ENCODE measurements at places on chromosomes 3 and 15.
A peak's percentile ranks its signal among the peaks of the same experiment; 100 is the strongest.

DNA sequence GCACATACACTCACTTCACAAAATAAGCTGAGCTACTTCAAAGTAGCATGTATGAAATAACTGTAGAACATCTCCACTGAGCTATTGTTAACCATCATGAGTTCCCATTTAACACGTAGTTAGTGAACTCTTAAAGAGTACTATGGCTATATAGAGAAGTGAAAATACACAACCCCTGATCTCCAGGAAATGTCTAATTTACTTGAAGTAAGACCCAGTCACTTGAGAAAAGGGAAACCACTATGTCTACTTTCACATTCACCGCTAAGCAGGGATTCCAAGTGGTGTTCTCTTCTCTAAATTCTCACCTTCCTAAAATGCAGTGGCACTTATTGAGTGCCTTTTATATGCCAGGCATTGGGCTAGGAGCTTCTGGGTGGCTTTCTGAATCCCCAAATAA, 35.0 kb upstream of the COLQ start:
- DNase-seq: no peak

DNA sequence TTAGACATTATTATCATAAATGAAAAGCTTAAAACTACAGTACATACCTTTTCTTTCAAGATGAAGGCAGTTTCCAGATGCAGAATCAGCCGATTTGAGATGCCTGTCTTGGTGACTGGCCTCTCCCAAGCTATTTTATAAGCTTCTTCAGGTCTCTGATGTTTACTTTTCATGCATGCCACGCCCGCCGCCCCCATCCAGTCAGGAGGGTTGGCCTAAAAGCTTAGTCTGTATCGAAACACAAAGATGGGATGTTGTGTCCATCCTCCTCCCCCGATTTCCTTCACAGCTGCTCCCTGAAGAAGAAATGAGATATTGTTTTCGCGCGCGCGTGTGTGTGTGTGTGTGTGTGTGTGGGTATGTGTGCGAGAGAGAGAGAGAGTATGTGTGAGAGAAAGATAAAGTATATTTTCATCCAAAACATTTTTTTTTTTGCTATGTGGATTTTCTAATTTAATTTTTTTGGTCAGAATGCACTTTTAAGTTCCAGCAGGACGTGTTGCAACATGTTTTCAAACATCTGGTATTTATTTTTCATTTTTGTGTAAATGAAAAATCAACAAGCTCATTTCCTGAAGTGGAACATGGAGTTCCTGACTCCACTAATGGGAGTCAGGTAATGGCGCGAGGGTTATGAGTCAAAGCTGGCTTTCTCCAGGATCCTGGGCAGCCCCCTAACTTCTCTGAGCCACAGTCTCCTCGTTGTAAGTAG, at the start of gene APOD:
Gene APOD, minus strand, starts transcription at position 110 of the 712 bp plus-strand sequence. CDS start 4,479 bp downstream, outside the sequence.
- peak; percentile 38 for DNase-seq

DNA sequence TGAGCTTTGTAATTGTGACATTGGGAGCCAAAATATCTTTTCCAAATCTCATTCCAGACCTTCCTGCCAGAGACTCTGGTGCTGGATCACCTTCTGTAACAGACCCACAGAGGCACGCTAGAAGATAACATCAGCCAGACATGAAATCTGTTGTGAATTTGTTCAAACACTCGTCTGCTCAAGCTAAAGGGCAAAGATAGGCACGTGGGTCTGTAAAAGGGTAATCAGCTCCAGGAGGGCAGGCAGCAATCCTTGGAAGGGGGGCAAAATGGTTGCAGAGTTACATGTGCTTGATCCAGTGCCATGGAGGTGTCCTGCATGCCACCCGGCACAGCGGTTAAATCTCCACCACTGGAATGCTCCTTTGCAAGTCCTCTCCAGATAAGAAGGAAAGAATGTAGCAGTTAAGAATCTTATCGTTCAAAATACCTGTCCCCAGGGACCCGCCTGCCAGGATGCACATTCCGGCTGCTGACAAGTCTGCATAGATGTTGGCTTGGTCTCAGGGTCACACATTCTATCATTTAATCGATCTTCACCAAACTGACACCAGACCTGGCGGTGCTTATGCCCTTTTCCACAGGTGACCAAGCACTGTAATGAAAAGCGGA, 74.8 kb downstream of the ADAMTS9 start:
- peak; percentile 0 for DNase-seq

GRCh38 chr15:29612701-29613100, 209.6 kb downstream of the TJP1 start:
- peak; percentile 82 for DNase-seq

DNA sequence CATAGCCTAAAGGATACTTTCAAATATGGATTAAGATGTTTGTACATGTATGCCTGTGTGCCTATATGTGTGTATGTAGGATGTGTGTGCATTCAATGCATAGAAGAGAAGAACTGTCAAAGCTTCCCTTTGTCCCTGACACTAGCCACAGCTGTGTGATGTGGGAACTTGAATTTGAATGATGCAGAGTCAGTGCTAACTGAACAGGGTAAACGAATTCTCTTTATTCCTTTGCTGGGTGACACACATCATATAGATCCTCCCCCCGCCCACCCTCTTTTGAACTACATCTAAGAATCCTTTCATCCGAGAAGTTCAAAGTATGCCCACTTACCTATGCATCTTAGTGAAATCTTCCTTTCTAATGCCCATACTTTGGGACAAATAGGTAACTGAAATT, 228.3 kb downstream of the GAP43 start:
- DNase-seq: no peak

GRCh38 chr15:94259121-94259751, 27.9 kb downstream of the MCTP2 start:
- DNase-seq: peak; percentile 1

DNA sequence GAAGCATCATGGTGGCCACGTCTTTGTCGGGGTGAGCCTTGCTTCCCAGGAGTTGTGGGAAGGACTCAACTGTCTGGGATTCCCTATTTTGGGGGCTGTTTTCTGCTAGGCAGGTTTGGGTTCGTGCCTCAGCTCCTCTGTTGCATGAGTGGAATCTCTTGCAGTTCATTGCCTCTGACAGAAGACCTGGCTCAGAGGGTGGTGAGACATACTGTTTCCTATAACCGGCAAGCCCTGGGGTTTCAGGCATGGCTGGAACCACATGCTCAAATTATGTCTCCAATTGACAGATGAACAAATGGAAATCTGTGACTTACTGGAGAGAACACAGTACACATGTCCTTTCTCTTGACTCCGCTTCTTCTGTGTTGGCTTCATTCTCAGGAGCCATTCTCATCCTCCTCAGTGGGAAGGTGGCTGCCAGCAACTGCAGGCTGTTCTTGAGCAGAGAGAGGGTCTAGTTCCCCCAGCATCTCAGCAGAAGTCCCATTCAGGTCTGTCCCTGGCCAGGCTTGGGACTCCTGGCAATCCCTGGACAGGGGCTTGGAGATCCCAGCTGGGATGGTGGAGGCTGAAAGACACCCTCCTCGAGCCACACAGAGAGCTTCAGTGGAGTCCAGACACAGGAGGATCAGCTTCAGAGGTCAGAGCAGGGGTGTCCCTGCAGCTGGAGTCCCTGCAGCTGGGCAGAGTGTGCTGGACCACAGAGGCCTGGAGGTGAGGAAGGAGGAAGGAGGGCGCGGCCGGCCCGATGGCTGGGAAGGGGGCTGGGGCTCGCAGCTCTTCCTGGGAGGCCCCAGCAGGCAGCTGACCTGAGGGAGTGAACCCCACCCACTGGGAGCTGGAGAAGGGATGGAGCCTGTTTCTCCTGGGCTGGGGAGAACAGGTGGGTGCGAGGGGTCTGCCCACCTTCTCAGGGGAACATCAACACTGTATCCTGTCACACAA, 97.6 kb downstream of the LSM3 start:
- DNase-seq: no peak

GRCh38 chr3:144771381-144771870, 799.8 kb downstream of the DIPK2A start:
- peak; percentile 74 for DNase-seq

DNA sequence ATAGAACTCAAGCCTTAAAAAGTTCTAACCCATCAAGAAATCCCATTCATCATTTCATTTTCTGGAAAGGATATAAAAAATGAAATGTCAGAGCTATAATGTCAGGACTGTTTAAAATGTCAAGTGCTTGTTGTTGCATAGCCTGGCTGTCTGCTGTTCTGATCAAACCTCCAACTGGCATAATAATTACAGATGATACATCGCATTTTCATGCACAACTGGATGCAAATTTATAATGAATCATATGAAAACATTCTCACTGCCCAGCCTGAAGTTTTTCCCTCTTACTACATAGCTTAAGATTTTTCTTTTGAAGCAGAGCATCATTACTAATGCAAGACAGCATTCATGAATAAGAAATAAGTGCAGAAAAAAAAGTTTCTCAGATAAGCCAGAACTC, 46.5 kb downstream of the GUCA1C start:
- no peak for DNase-seq

GRCh38 chr3:52694528-52695189, 8.8 kb downstream of the GNL3 start:
- no peak for DNase-seq

GRCh38 chr15:33636958-33637357, 326.2 kb downstream of the RYR3 start:
- DNase-seq: no peak

DNA sequence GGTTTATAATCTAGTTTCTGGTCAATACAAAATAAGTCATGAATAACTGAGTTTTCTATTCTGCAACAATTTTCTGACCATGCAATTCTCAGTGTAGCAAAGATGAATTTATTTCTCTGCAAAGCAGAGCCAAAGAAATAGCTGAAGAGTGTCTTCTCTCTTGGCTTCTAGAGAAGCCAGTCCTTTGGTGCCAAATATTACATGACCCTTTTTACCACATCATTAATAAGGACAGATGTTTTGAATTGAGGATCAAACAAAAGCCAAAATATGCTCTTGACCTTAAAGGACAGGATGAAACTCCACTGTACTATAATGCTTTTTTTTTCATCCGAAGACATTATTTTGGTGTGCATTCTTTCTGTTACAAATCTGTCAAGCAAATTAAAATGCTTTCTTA, 40.2 kb upstream of the OSTN start:
- no peak for DNase-seq

DNA sequence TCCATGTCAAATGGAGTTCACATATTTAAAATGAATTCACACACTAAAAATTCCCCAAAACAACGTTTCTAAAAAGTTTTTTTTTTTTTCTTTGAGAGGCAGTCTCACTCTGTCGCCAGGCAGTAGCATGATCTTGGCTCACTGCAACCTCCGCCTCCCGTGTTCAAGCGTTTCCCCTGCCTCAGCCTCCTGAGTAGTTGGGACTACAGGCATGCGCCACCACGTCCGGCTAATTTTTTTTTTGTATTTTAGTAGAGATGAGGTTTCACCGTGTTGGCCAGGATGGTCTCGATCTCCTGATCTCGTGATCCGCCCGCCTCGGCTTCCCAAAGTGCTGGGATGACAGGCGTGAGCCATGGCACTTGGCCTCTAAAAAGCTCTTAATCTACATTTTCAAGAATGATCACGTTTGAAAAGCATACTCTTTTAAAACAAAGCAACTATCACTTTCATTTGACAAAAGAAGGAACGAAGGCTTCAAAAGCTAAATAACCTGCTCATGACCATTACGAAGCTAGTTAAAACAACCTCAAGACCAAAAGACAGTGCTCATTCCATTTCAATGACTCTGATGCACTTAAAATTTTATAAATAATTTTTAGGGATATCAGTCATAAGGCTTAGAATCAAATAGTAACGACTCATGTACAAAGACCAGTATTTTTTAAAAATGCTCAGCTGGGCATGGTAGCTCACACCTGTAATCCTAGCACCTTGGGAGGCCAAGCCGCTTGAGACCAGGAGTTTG, 5.5 kb downstream of the UBE3A start:
- DNase-seq: no peak

DNA sequence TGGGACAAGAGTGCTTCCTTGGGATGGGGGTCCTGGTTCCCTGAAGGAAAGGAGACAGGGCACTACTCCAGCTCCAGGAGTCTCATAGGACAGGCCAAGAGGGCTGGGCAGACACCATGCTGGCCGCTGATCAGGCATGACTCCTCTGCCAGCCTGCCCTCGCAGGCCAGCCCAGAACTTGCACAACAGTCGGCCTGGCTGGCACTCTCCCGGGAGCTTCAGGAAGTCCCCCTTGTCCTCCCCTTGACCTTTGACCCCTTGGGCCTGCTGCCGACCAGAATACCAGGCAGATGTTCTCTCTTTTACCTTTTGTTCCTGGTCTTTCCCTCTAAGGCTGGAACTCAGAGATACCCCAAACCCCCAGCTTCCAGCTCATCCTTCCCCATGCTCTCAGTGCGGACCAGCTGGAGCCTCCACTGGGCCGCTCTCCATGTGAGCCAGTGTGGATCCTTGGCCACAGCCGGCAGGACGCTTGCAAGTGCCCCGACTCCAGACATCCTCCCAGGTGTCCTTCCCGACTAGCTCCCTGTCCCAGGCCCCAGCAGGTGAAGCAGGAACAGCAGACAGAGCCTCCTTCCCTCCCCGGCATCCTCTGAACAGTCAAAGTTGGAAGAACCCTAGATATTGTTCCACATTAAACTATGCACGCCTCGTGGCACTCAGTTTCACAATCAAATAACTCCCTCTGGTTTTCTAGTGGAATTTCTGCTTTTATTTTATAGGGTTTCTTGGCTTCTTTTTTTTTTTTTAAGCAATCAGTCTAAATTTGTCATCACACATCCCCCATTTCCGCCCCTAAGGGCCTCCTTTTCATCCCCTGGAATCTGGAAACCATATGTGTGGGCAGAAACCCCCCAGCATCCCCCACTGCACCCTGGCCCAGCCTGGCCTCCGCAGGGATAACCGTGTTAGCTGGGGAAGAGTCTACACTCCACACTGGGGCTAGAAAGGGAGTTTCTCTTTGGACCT, 15.7 kb downstream of the VPS18 start:
- DNase-seq: peak; percentile 27

DNA sequence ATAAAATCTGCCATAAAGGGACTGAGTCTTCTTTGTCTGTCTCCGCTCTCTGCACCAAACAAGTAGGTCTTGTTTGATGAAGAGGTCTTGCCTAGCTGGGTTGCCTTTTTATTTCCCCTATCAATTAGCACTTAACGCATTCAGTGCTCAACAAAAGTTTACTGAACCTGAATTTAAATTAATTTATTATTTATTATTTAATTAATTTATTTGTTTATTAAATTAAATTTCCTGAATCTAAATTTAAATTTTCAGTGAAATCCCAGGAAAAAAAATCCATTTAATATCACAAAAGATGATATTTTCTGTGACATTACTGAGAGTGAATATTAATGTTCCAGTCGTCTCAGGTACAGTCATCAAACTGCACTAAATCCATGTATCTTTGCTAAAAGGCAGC, 164.9 kb upstream of the AGTR1 start:
- no peak for DNase-seq

GRCh38 chr3:12428126-12428525, 56.2 kb upstream of the TSEN2 start:
- no peak for DNase-seq

All from fibroblast of the aortic adventitia (primary cell).